Left ventricle myocardium superior (tissue), 1 donor: ENCODE measurements at places on chromosomes 7 and 10. TPM values are rescaled to one million over a fixed set of nuclear protein-coding genes. Genes with fewer than 3 reads are reported as not detected.

- peak; percentile 83 for DNase-seq
These were observed 244.2 kb downstream of the ELFN1 start for GRCh38 chr7:1914321-1914720.

The MAGI2 gene
- 3.6 TPM for total RNA-seq

The ADAM22 gene
- total RNA-seq, result 1.7 TPM

The NUTM2B gene
- total RNA-seq, result 1.2 TPM

GRCh38 chr7:120949393-120949911 is 1.1 kb upstream of the ING3 start:
- no peak for DNase-seq

DNA sequence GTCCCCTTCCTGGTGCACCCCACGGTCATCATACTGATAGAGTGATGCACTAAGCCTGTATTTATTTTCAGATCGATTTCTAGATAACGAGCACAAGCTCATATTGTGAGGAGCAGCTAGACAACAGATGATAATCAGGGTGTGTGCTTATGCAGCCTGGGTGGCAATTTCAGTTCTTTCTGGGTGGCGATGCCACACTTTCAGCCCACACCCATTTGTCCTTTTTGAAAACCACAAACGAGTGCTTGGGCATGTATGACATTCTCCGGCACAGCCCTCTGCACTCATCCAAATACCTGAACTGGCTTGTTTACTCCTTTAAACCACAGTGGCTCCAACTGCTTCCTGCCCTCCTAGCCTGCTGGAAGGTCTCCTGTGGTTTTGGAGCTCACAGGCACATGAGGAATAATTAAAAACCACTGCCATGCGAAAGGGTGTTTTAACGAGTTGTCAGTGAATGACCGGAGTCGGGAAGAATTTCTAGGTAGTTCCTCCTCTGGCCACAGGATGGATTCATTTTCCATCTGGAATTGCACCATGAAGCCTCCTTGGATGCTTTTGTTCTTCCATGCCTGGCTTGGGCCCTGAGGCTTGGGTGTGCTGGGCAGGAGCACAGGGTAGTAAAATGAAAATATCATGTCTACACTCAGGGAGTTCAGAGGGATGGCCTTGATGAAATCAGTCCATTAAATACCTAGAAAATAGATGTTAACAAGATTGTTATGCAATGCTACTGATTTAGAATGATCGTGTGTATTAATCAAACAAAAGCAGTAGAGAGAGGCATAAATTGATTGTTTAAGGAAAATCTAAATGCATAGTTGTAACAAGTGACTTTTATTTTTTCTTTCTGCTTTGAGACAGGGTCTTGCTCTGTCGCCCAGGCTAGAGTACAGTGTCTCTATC is 52.4 kb upstream of the ITGB1 start:
- no peak for DNase-seq

GRCh38 chr10:33485276-33485675 is 150.8 kb upstream of the NRP1 start:
- no peak for DNase-seq

- no peak for DNase-seq
These were observed 121.6 kb downstream of the SPAG6 start for GRCh38 chr10:22466763-22467334.
